Dermis microvascular lymphatic vessel endothelial cell (primary cell): ENCODE measurements at places on chromosomes 7 and 10. TPM values are rescaled to one million over a fixed set of nuclear protein-coding genes. Genes with fewer than 3 reads are reported as not detected.

DNA sequence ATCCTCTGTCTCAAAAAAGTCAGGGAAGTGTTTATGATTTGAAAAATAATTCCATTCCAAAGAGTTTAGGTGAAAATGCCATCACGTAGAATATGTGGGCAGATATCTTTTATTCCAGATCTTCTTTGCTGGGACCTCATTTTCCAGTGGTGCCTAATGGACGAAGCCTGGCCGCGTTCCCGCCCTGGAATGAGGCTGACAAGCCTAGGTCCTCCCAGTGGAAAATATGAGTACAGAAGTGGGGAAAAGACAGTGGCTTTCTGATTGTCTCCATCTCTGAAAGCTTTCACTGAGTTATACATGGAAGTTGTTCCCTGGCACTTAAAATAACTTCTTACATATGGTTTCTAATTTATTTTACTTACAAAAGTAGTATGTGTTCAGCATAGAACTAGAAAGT, 139.4 kb downstream of the TACC2 start:
- peak; percentile 75 for DNase-seq

- no peak for DNase-seq
These were observed 237.1 kb upstream of the NRP1 start for GRCh38 chr10:33571616-33572015.

GRCh38 chr10:79387974-79388850, 40.9 kb downstream of the PPIF start:
- no peak for DNase-seq

DNA sequence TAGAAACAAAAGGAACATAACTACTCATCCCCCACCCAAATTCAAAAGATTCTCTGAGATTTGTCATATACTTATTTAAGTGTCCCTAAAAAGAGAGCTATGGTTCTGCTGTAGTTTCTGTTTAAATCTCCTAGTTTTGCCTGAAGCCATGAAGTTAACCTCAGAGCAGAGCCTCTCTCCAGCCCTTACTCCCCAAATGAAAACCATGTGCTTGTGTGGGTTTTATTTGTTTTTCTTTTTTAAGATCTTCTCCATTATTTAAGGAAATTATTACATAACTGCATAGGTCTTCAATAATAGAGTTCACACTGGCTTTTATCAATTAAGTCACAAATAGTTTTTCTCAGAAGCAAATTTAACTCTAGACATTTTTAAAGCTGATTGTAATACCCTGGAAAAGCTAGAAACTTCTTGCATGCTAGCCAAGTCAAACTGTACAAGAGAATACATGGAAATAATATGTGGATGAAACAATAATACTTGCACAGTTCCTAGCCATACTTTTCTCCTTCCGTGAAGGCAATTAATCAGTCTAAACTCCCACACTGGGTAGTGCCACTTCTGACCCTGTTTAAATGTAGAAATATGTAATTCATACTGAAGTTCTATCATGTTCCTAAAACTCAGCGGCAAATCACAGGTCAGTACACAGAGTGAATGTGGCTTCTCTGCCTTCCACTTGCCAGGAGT, 579.7 kb downstream of the SUGCT start:
- no peak for DNase-seq

GRCh38 chr7:150855046-150855445, 2.7 kb downstream of the AOC1 start:
- no peak for DNase-seq

Gene ACADSB
- total RNA-seq: 4.5 and 4.6 TPM in 2 replicates

Gene GPR85
- total RNA-seq: under 0.01 and 0.13 TPM in 2 replicates

Gene AMPH
- 0.13 TPM in 1 of 2 replicates, not detected in the other for total RNA-seq
